ENCODE measurements at places on chromosomes 16 and 17. TPM values are rescaled to one million over a fixed set of nuclear protein-coding genes. Genes with fewer than 3 reads are reported as not detected.
A peak's percentile ranks its signal among the peaks of the same experiment; 100 is the strongest.

GRCh38 chr16:68744744-68745280 lies 7.7 kb downstream of the CDH1 start:
- DNase-seq: peak; percentile 64

DNA sequence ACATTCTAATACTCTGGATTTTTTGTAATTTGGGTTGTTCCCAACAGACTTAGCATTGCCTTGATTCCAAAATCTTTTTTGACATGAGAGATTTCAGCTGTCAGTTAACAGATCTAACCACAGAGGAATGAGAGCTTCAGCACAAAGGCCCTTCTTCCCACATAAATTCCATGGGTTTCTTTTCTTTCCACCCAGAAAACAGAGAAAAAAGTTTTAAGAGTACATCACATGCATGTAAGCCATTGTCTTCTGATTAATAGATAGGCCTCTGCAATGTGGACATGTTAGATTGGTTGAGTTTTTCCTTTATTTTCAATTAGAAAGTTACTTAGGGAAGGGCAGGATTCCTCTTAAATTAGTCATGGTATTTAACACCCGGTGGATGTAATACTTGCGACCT lies 939 bp downstream of the MYH8 start:
- no peak for DNase-seq

GRCh38 chr17:81392909-81393654 lies 2.2 kb upstream of the BAHCC1 start:
- DNase-seq: no peak

Gene MARVELD3
- polyA plus RNA-seq: 20.3 TPM

Gene CSH1
- polyA plus RNA-seq: not detected

Gene MEOX1
- 5.8 TPM for polyA plus RNA-seq

DNA sequence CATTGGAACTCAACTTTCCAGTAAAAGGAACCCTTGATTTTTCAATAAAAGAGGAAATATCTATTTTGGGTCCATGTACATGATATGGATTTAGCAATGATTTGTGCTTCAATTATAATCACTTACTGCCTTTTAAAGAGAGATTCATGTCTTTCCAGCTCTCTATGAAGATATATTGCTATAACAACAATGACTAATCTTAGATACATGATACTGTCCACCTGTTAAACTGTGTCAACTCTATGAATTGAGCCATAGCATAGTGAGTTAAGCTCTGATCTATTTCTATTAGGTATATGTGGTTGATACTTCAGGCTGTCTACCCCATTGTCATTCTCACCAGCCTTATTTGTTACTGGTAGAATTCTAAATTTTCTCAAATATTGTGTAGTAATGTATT lies 15.0 kb upstream of the MPHOSPH6 start:
- no peak for DNase-seq

GRCh38 chr17:39231091-39231561 lies 5.4 kb upstream of the STAC2 start:
- no peak for DNase-seq

Gene VTN
- polyA plus RNA-seq: 18.7 TPM

- no peak for DNase-seq
Measured at GRCh38 chr17:27413315-27413714, 42.9 kb upstream of the KSR1 start.

Gene DLG4
- 39.7 TPM for polyA plus RNA-seq
